ENCODE measurements at places on chromosomes 5 and 9.

DNA sequence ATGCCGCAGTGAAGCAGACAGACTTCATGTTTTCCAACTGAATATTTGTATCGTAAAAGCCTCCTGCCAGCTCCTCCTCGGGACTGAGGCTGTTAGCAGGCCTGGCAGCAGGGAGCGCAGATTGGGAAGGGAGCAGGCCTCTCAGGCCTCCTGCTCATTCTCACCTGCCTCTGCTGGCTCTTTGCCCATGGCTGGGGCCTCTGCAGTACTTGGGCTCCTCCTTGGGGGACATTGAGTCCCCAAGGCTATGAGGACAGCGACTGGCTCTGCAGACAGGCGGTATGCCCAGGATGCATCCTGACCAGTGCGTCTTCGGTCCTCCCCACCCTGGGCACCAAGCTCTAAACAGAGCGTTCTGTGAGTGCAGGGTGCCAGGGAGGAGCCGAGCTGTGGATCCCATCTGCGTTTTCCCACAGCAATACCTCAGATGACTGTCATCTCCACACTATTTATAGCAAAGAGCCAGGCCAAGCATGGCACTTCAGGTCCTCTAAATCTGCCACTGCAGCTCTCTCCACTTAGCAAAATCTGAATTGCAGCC lies 38.7 kb downstream of the TSTD2 start:
- no peak for DNase-seq

GRCh38 chr5:68216245-68217046 lies 890 bp downstream of the PIK3R1 start:
- no peak for DNase-seq

DNA sequence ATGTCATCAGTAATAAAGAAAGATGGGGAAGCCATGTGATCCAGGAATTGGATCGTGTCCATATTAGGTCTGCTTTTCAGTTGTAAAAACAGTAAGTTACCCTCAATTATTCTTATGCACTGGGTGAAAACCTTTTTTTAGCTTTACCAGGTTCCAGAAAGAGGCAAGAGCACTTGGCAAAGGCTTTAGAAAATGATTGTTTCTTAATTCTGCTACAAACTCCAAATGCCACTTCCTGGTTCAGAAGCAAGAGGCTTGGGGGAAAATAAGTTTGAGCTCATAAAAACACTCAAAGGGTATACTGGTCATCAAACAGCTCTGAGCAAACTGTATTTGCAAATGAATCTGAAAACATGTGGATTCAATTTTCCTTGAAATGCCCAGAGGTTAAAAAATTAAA lies 615.6 kb downstream of the EBF1 start:
- no peak for DNase-seq

GRCh38 chr5:146690880-146691355 lies 174.9 kb upstream of the GPR151 start:
- DNase-seq: no peak

GRCh38 chr5:110092955-110093785 lies 403.4 kb downstream of the MAN2A1 start:
- DNase-seq: no peak

DNA sequence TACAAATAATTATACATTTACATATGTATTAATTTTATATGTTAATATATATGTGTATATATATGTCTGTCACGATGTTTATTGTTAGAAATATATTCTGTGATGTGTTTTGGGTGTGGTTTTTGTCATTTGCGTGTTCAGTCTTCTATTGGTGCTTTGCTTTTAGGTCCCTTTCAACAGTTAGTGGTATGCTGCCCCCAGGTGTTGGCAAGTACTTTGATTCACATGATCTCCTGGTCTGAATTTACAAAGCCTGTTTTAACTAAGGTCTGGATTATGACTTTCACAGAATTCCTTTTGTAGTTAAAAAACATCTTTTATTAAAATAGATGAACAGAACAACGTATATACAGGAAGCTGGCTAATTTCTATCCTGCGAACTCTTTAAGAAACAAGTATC lies 271.5 kb downstream of the CCDC171 start:
- no peak for DNase-seq

DNA sequence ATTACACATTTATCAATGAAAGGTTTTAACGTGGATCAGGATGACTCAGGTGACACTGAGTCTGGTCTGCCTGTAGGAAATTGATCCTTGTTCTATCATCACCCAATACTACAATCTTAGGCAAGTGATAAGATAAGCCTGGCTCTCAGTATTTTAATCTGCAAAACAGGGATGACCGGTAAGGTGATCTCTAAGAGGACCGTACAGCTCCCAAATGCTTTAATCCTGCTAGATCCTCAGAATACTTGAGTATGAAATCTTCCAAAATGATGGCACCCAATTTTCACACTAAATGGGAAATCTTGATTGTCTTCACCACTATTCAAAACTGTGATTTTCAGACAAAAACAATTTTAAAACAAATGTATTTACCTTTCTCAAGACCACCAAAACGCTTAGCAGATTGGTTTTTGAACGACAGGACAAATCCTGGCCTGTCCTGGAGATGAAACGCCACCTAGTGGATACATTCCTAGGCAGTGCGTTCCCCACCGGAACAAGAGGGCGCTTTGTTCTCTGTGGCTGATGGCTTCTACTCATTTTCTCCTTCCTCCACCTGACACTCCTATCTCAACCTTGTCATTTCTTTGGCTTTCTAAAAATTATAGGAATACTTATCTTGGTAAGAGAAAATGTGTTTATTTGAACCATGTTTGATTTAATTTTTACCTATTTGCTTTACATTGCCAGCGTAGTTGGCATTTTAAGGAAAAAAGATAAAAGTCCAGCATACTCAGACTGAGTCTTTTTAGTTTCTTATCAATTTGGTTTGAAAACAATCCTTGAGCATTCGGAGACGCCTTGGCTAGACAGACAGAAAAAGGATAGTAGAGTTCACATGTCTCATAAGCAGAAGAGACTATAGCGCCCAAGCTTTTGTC lies 41.2 kb upstream of the VCAN start:
- peak; percentile 61 for DNase-seq

- peak; percentile 55 for DNase-seq
Observed at GRCh38 chr9:138022121-138022741, 144.6 kb downstream of the CACNA1B start.

GRCh38 chr9:72187121-72187695 lies 38.0 kb downstream of the GDA start:
- DNase-seq: no peak

- DNase-seq: no peak
Observed at GRCh38 chr9:122378236-122378635, 7.4 kb downstream of the PTGS1 start.

DNA sequence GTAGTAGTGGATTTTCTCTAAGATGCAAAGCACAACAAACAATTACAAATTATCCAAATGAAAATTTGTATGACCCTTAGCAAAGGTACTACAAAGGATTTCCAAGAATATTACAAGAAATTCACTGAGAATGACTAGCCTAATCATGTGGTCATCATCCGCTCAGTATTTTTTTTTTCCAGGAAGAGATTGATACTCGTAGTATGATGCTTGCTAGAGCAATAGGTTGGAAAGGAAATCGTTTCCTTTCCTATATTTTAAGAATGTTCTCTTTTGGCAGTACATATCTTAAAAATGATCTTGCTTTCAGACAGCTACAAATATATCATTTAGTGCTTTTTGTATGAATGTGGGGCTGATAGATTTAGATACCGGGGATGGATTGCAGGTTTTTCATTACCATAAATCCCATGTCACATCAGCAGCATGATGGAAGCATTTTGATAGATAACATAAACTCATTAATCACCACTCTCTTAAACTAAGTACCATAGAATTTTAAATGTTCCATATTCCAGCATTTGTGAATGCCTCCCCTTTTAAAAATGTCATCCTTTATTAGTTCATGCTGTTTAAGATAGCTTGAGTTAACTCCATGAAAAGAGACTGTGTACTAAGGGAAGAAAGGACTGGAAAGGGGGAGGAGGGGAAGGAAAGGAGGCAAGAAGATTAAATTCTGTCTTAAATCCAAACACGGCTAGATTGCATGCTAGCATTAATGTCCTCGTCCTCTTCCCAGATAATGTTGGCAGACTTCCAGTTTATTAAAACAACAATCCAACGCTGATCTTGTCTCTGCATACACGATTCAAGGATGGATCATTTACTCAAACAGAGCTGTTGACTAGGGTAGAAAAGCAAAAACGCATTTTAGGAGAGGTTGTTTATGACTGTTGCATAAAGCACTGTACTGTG lies 311.7 kb upstream of the ZNF608 start:
- no peak for DNase-seq

DNA sequence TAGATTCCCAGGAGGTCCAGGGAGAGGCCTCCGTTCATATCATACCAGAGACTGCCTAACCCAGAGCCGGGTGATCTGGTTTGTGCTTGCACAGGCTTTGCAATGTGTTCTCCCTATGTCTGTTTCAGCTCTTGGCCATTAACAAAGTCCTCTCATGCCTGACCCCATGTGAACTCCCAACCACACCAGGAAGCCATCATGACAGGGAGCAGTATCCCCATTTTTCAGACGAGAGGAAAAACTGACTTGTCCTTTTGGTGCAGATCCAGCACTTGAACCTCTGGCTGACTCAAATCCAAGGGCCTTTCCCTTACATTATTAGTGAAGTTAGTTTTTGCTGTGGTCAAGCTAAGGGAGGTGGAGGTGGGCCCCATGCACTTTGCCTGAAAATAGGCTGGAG lies 58.4 kb downstream of the TEX10 start:
- no peak for DNase-seq

DNA sequence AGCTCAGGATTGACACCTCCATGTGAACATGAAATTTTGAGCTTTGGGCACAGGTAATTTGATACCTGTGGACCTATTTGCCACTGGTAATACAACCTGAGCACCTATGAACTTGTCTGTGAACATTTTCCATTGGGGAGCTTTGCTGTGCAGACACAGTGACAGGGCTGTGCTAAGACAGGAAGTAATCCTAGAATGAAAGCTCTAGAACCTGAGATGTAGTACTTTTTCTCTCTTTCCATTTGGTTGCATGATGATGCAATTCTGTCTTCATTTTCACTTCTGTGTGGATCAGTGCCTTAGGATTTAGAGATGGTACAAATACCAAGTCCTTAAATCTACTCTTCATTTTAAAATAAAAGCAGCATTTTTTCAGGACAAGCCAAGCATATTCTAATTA lies 216.9 kb downstream of the NR3C1 start:
- no peak for DNase-seq

- no peak for DNase-seq
Observed at GRCh38 chr5:16768184-16768583, 151.4 kb upstream of the RETREG1 start.

DNA sequence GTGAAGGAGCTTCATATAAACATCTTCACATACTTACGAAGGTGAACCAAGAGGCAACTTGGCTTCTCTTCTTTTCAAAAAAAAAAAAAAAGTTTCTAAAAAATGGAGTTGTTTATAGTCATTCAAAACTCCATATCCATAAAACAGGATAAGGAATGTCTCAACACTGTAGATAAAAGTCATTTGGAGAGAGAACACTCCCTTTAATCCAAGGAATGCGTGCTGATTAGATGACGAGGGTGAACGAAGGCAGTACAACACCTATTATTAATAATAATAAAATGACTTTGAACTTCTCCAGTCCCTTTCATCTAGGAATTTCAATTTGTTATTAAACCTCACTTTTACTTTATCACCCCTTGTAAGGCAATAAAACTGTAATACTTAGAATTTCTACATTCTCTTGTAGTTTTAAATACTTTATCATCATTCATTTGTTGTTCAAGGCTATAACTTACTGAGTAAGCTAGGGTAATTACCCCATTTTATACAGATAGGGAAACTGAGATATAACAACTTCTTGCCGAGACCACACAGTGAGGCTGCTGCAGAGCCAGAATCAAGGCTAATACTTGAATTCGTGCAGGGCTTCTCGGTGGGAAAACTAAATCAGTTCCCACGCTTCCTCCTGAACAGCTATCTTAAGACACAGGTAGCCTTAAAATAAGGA lies 377.1 kb downstream of the EFNA5 start:
- no peak for DNase-seq

- no peak for DNase-seq
Observed at GRCh38 chr9:20319641-20320337, 302.5 kb downstream of the MLLT3 start.

- DNase-seq: no peak
Observed at GRCh38 chr9:100287186-100287585, 65.6 kb downstream of the TEX10 start.

DNA sequence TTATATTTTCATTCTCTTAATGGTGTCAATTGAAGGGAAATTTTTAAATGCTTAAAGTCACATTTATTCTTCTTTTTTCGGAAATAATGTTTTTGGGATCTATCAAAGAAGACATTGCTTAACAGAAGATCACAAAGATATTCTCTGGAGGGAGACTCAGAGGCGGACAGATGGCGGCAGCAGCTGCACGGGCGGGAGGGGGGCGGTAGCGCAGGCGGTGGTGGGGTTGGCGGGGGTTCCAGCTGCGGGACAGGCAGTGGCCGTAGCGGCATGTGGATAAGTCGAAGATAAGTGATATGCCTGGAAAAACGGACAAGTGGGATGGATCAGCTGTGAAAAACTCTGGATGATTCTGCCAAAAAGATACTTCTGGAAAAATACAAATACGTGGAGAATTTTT lies 31.6 kb upstream of the ZDHHC11B start:
- DNase-seq: no peak

DNA sequence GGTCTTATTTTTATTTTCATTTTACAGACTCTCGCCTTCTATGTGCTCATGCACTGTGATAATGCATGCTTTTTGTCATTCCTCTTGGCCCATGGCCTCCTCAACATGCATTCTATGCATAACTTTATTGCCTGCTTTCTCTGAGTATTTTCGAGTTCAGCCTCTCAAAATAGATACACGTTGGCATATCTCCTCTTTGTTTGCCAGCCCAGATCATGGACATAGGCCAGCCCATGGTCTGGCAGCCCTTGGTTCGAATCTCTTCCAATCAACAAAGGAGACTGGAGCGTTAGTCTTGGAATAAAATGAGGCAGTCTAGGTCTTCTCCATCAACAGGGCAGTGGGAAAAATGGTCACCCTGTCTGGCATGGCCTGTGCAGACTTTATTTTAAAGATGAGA lies 279.5 kb upstream of the ADAMTS16 start:
- DNase-seq: no peak

DNA sequence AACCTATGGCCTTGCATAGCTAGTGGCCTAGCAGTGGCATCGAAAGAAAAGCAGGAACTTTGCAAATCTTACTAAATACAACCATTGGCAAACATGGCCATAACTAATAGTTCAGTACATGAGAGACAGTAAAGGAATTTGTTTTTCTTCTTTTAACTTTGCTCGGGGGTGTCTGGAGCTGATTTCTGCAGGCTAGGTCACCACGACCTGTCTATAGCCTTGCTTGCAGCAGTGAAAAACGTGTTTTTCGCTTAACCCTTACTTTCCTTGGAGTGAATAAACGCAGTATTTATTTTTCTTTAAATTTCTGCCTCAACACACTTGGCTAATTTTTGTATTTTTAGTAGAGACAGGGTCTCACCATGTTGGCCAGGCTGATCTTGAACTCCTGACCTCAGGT lies 19.9 kb downstream of the NAIF1 start:
- no peak for DNase-seq

DNA sequence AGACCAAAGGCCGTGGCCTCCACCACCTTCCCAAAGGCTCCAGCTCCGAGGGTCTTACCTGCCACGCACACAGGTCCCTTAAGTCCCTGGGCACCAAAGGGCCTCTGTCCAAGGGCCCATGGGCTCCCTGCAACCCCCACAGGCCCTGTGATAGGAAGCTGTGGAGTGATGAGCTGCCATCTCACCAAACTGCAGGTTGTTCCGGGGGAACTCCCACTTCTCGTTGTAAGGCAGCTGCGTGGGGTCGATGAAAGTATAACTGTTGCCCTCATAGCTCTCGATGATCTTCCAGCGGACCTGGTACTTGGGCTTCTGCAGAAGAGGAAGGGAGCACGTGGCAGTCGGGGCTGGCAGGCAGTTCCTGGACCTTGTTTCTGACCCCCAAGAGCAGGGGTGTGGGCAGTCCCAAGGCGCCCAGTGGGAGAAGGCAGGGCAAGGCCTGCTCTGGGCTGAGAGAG lies 24.8 kb downstream of the CSF1R start:
- DNase-seq: no peak

Measured in iPS DF 6.9 (cell line).